ENCODE measurements at places on chromosomes 1 and 21.

DNA sequence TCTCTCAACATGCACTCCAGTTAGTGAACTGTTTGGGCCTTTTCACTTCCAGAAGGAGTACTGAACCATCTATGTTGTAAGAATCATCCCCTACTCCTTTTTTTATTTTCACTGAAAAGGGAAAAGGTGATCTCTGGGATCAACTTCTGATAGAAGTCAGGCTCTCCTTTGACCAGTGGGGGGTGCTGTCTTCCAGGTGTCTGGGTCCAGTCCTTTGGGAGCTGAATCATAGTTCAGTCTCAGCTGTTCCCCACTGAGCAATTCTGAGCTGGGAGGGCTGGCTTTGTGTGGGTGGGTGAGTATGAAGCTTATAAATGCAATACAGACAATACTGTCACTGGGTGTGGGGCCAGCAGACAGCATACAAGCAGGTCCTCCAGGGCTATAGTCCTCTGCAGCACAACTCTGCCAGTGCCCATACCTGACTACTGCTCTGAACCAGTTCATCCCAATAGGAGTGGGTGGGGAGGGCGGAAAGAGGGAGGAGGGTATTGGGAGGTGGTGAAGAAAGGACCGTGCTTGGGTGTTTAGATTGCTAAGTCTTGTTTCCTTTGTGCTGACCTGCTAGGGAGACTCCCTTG lies 12.5 kb upstream of the SARS1 start:
- no peak for DNase-seq

- DNase-seq = peak; percentile 58
These were observed 31.1 kb upstream of the SLC45A3 start for GRCh38 chr1:205711105-205712048.

- DNase-seq = no peak
These were observed 78.7 kb downstream of the IFI44 start for GRCh38 chr1:78728359-78728758.

DNA sequence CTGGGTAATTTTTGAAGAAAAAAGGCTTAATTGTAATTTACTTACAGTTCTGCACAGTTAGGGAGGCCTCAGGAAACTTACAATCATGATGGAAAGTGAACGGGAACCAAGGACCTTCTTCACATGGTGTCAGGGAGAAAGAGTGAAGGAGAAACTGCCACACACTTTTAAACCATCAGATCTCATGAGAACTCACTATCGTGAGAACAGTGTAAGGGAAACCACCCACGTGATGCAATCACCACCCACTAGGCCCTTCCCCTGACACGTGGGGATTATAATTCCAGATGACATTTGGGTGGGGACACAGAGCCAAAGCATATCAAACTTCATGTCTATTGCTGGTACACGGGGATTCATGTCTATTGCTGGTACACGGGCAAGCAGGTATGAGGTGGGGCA lies 5.3 kb upstream of the SFT2D2 start:
- no peak for DNase-seq

- DNase-seq = no peak
These were observed 108.6 kb downstream of the SIM2 start for GRCh38 chr21:36807422-36807928.

DNA sequence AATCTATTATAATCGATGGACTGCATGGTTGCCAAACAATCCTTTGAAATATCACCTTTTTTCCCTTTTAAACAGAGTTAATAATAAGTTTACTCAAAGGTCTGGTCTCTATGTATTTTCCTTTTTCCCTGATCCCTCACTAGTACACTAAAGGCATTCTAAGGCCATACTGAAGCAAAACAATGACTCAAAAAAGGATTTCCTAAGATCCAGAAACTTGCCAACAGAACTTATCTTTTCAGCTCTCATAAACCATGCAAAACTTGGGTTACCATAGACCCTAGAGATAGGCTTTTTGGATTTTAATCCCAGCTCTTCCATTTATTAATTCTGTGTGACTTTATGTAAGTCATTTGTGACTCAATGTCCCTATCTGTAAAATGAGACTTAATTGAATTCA lies 77.1 kb downstream of the IFI44 start:
- no peak for DNase-seq

- no peak for DNase-seq
These were observed 40.4 kb downstream of the LIN9 start for GRCh38 chr1:226268421-226269124.

- no peak for DNase-seq
These were observed 42.2 kb upstream of the ATP1A1 start for GRCh38 chr1:116330846-116331245.

GRCh38 chr1:81512252-81513003 lies 288.3 kb upstream of the ADGRL2 start:
- no peak for DNase-seq

DNA sequence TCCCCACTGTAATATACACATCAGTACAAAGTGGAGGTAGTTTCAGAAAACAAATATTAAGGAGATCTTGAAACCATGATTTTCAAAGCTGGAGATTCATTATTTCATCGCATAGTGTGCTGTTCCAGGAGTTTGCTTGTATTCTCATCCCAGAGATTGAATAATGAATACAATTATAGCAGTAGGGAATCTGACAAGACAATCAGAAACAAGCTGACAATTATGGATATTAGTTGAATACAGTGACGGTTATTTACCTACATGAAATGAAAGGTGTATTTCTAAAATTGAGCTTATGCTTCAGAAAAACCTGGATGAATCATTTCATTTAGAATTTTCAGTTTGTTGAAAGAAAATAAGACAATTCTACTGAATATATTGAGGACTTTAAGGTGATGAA lies 2119.0 kb downstream of the MRPL39 start:
- DNase-seq = no peak

GRCh38 chr1:224201383-224201782 lies 18.3 kb downstream of the DEGS1 start:
- no peak for DNase-seq

DNA sequence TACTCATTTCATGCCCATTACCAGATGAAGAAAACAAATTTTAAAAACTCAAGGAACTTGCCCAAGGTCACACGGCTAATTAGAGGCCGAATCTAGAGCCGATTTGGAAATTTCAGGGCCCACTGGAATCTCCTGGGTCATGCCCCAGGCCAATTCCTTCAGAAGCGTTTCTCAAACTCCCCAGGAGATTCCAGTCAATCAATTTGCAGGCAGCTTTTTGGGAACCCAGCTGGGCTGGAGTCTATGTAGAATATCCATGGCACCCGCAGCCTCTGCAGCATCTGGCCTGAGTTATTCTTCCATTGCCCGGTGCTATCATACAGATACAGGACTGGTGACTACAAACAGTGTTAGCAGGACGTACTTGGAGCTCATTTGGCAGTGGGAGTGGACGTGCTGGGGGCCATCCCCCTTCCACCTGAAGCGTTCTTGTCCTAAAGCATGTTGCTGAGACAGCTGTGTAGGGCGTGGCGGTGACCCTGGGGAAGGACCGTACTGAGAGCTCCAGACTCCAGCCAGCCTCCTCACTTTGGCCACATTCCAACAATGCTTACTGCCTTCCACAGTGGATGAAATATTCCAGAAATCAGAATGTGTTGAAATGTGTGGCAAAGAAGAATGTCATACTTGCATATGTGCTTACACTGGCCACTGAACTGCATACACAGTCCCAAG lies 38.3 kb downstream of the ABCG1 start:
- no peak for DNase-seq

DNA sequence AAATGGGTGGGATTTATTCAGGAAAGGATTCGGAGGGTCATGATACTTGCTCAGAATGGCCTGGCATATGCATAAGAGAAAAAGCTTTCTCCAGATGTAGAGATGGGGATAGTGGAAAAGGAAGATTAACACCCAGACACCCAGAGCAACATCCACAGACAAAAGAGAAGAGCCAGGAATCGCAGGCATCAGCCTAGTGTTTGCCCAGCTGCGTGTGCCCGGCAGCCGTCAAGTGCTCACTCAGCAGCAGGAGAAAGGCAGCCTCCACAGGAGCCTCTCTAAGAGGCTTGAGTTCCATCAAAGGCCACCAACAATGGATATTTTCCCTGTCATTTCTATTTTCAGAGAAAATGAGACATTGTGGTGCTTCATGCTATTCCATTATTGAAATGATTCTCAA lies 54.7 kb downstream of the NTPCR start:
- no peak for DNase-seq

DNA sequence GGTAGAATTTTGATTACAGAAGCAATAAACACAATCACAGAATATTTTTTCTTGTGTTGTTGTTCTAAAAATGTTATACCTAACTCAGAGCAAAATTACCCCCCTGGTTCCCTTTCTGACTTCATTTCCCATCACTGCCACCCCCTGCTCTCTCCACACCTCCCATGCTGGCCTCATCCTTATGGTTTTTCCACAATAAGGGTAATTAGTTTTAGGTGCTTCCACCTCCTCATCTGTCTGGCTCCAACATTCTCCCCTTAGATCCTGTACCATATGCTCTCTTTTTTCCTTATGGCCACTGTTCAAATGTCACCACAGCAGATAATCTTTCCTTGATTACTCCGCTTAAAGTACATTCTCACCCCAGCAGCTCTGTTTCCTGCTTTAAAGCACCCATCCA lies 2208.6 kb downstream of the MRPL39 start:
- no peak for DNase-seq

- DNase-seq = no peak
These were observed 32.8 kb upstream of the ERG start for GRCh38 chr21:38531039-38531541.

- no peak for DNase-seq
These were observed 38.6 kb downstream of the VANGL2 start for GRCh38 chr1:160438935-160439334.

DNA sequence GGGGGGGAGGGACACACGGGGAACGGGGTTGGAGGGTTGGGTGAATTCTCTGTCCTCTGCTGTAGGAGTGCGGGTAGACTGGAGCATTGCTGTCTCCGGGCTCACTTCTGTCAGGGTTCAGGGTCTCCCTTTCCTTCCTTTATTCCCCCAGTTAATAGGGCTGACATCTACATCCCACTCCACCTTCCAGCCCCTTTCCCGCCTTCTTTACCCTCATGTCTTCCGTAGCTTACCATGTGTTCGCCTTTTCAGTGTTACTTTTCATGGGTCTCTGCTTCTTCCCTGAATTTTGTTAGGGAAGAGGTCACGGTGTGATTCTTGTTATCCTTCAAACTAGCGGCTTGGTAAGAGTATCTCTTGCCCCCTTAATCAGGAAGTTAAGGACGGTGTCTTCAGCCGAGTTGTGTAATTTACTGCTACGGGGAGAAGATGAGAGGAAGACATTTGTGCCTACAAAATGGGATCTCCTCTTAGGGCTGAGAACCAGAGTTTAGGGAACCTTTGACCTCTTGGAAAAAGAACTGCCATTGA lies 917 bp downstream of the RAP1A start:
- DNase-seq = no peak

GRCh38 chr21:17784180-17784598 lies 35.0 kb downstream of the C21orf91 start:
- no peak for DNase-seq

DNA sequence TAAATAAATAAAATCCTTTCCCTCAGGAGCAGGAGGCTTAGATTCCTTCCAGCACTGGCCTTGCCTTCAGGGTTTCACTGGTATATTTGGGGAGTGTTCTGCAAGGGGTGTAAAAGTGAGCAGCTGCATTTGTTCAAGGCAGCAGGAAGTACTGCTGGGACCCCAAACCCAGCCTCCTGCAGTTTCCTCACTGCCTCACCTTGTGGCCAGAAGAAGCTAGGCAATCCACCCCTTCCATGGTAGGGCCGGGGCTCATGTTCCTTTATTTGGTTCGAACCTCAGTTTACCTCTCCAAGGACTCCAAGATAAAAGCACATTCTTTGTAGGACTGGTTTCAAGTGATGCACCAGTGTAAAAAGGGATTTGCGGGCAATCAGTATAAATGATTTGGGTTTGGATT lies 21.0 kb upstream of the CFAP126 start:
- DNase-seq = no peak

- no peak for DNase-seq
These were observed 80.3 kb downstream of the NME7 start for GRCh38 chr1:169287280-169287679.

GRCh38 chr21:34517491-34518245 lies 5.7 kb upstream of the KCNE1 start:
- DNase-seq = no peak

GRCh38 chr1:36284061-36284460 lies 22.1 kb upstream of the SH3D21 start:
- no peak for DNase-seq

DNA sequence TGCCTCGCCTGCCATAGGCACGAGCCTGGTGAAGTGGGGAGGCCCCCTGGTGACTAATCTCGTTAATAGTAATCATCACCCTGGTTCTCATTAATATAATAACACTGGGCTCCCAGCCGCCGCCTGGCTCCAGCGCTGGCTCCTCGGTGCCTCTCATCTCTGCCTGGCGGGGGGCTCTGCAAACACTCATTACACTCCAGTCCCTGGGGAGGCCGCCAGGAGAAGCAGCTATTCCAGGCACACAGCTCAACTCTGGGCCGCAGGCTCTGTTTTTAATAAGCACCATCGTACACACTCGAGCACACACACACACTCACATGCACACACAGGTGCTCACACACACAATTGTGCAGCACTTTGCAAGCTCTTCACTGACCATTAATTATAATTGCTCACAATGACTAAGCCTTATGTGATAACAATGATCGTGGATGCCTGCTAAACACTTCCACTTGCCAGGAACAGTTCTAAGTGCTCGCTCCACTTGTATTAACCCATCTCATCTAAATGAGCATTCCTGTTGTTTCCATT lies 52.2 kb downstream of the SDC3 start:
- DNase-seq = no peak

DNA sequence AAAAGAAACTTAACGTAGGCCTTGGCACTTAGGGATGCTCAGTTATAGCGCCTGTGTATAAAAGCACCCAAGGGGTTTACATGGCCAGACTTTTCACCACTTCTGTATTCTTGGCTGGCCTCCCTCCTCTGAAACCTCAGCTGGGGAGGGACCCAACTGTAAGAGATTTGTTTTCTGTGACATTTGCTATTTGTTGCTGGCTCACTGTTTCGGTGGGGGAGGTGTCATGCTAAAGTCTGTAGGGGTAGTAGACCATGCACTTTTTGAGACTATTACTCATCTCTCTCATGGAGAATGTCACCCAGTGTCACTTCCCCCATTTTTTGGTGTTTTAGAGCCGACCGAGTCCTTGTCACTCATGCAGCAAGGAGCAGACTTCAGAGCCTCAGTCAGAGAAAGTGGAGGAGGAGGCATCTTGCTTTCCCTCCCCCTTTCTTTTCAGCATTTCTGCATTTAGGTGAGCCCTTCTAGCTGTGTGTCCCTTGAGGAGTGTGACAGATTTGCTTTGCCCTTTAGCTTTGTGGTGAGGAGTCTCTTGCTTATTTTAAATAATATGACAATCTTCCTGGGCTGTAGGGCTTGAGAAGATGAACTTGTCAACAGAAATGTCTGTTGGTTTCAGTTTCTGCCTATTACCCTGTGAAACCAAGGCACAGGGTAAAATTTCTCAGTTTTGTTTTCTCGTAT lies 160.1 kb downstream of the FASLG start:
- DNase-seq = no peak

- no peak for DNase-seq
These were observed 53.0 kb upstream of the PRDX6 start for GRCh38 chr1:173424143-173424542.

GRCh38 chr1:80113168-80114038 lies 1106.9 kb upstream of the ADGRL4 start:
- DNase-seq = no peak

Measured in omental fat pad (tissue), 4 donors.